ENCODE measurements at places on chromosomes 11 and 22. TPM values are rescaled to one million over a fixed set of nuclear protein-coding genes. Genes with fewer than 3 reads are reported as not detected.

APOL1 gene
- total RNA-seq = 31.5 TPM

OTUB1 gene
- total RNA-seq = 62.8 TPM

UBE2L6 gene
- total RNA-seq = 314 TPM

DNA sequence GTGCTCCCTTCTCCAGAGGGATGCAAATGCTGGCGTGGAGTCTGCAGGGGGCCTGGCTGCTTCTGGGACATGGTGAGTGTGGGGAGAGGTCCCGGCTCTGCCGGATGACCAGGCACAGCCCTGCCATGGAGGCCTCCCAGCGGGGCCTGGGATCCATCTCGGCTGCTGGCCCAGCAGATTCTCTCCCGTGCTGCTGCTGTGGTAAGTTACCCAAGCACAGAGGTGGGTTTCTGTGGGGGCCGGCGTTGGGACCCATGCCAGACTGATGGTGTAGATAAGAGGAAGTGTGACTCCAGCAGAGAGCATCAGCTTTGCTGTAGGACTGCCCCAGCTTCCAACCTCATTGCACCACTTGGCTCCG is 147.5 kb upstream of the B3GAT1 start:
- DNase-seq = no peak

- no peak for DNase-seq
These were observed 74.1 kb downstream of the PIWIL4 start for GRCh38 chr11:94641167-94641761.

DNA sequence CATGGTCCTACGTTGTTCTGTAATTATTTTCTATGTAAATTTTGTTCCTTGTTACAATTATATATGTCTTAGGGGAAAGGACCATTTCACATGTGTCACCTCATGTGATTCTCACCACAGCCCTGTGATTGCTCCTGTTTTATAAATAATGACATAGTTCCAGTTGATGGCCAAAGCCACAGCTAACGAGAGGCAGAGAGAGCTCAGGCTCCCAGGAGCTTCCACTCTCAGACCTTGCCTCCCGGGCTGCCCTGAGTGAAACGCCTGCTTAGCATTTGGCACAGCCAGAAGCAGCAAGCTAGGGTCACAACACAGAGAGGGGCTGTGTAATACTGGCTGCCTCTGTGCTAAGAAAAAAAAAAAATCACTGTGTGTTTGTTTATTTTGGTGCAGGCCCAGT is 5.9 kb downstream of the TMEM121B start:
- DNase-seq = no peak

DNA sequence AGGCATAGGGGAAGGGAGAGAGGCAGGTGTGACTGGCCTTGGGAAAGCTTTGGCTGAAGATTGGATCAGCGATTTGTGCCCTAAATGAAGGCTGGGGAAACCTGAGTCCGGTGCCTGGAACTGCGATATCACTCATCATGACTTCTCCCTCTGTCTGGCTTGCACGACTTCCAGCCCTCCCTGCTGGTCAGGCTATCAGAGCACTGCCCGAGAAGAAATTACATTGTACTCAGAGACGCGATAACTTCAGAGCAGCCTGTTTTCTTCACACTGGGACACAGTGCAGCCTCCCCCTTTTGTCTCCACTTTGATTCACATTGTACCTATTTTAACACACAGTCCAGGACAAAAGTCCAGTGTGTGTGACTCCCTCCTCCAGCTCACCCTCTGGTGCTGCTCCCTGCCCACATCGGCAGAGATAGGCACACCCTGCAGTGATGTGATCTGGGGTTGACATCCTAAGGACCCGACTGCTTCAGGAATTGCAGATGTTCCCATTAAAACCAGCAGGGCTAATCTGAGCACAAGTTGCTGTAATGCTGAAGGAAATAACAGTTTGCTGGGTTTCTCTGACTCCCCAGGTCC is 62.1 kb upstream of the CADM1 start:
- DNase-seq = no peak

DNA sequence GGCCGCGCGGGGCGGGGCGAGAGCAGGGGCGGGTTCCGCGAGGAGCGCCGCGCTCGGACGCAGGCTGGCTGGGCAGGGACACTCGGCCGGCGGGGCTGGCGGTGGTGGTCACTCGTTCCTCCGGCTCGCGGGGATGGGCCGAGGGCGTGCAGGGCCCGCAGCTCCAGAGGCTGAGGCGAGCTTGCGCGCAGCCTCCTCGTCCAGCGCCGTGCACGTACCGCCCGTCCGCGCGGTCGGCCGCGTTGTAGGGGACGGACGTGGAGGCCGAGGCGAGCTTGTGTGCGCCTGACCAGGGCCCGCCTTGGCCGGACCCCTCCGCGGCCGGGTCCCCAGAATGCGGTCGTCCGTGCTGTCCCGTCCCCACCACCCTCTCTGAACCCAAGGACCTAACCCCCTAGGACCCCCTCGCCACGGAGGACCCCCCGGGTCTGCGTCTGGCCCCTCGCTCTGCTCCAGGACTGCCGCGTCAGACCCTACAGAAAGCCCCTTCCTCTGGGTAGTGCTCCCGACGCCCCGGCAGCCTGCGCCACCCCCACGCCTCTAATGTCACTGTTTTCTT is 569 bp upstream of the YPEL1 start:
- no peak for DNase-seq
